CD4-positive, alpha-beta T cell treated with Interleukin-21 for 1 hour (primary cell): ENCODE measurements at places on chromosomes 12 and 14.

- no peak for DNase-seq
Observed at GRCh38 chr14:21911877-21912276, 238.3 kb upstream of the OR4E1 start.

DNA sequence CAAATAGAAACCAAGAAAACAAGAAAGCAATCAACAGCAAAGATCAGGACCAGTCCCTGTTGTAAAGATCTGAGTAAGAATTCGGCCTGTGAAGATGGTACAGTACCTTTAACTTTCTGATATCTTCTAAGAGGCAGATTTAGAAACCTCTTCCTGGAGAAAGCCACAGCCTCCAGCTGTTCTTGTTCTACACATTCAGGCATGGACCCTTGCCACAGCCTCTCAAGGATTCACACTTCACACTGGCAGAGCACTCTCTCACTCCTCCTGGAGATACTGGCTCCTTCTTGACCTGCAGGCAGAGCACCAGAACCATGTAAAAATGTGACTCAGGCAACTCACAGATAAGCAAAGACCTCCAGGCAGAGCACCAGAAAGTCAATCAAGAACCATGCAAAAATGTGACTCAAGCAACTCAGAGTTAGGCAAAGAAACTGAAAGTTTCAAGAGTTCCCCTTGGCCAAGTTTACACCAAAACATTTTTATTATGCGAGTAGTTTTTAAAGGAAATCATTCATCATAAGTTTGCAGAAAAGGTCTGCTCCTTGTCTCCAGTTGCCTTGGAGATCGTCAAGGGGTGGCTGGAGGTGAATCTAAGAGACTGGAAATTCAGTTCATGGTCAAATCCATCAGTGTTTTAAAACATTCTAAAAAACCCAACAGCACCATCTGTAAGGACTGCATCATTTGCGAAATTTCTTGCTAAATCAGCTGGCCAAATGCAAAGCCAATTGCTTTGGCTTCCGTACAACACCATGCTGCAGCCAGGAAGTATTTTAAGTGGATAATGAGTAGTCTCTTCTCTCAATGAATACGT, 119.3 kb upstream of the MDM1 start:
- DNase-seq, result peak; percentile 56

DNA sequence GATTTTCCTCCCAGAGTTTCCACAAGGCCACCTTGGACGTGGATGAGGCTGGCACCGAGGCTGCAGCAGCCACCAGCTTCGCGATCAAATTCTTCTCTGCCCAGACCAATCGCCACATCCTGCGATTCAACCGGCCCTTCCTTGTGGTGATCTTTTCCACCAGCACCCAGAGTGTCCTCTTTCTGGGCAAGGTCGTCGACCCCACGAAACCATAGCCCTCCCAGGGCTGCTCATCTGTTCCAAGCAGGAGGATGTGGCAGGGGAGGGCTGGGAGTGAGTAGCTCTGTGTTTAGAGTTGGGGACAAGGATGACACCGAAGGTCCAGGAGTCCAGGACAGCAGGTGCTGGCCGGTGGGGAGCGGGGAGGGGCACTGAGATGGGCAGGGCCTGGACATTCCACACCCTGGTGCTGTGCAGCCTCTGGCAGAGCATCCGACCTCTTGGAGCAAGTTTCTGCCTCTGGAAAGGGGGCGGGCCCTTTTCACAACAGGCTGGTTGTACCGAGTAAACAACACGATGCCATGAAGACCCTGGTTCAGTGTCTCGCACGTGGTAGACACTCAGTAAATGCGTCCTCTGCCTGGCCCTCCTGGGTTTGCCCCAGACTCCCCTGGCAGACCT, 8.2 kb downstream of the SERPINA4 start:
- no peak for DNase-seq

DNA sequence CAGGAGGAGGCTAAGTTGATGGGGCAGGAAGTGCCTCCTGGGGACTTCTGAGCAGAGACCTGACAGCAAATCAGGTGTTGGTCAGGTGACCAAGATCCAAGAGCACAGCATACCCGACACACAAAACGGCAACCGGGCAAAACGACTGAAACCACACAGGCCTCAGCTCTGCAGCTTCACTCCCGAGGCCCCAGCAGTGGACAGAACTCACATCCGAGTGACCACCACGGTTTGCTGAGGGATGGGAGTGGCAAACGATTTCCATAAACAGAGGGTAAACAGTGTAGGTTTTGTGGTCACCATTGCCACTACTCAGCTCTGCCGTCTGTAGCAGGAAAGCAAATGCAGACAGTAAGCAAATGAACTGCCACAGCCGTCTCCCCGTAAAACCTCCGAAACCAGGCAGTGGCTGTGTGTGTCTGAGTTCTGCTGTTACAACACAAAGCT, 14.4 kb downstream of the CHFR start:
- DNase-seq, result peak; percentile 24

GRCh38 chr12:115135800-115136211, 451.8 kb upstream of the TBX3 start:
- no peak for DNase-seq

DNA sequence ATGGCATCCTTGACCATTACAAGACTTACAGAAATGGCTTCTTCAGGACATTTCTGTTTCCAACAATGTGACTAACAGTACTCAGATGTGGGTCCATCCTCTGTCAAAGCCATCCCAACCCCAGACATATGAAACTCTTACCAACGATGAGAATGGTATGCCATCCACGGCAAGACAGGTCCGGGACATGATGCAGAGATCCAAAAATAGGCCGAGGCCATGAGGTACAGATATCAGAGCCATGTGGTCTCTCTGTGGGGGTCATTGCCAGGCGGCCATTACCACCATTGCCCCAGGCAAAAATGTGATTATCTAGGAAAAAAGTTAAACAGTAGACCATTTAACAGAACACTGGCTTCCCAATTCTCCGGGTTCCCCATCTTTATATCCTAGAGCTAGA, 27.5 kb downstream of the ZC2HC1C start:
- DNase-seq, result no peak

GRCh38 chr14:67357969-67358354, 1.6 kb downstream of the ATP6V1D start:
- DNase-seq, result no peak

- DNase-seq, result no peak
Observed at GRCh38 chr14:91424813-91425530, 7.4 kb upstream of the CCDC88C start.

- DNase-seq, result no peak
Observed at GRCh38 chr14:87102811-87103378, 890.1 kb downstream of the GALC start.

- DNase-seq, result no peak
Observed at GRCh38 chr12:131720921-131721320, 10.0 kb downstream of the SFSWAP start.

DNA sequence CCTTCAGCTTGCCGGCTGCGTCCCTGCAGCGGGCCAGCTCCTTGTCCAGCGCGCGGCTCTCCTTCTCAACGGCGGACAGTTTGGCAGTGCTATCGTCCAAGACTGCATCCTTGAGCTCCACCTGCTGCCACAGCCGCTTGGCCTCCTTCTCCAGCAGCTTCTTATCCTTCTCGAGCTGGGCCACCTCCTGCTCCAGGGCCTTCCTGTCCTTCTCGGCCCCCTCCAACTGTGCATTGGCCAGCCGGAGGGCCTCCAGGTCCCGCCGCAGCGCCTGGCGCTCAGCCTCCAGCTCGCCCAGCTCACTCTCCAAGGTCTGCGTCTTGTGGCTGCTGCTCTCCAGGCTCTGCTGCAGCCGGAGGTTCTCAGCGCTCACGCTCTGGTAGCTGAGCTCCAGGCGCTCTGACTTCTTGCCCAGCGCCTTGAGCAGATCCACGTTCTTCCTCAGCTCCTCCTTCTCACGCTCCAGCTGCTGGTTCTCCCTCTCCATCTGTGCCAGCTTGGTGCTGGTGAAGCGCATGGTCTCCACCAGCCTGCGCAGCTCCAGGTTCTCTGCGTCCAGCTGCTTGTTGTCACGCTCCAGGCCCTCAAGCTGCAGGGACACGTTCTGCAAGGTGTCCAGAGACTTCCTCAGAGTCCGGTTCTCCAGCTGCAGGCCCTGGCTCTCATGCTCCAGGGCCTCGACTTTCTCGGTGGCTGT, 68.8 kb upstream of the GPR68 start:
- DNase-seq, result no peak

DNA sequence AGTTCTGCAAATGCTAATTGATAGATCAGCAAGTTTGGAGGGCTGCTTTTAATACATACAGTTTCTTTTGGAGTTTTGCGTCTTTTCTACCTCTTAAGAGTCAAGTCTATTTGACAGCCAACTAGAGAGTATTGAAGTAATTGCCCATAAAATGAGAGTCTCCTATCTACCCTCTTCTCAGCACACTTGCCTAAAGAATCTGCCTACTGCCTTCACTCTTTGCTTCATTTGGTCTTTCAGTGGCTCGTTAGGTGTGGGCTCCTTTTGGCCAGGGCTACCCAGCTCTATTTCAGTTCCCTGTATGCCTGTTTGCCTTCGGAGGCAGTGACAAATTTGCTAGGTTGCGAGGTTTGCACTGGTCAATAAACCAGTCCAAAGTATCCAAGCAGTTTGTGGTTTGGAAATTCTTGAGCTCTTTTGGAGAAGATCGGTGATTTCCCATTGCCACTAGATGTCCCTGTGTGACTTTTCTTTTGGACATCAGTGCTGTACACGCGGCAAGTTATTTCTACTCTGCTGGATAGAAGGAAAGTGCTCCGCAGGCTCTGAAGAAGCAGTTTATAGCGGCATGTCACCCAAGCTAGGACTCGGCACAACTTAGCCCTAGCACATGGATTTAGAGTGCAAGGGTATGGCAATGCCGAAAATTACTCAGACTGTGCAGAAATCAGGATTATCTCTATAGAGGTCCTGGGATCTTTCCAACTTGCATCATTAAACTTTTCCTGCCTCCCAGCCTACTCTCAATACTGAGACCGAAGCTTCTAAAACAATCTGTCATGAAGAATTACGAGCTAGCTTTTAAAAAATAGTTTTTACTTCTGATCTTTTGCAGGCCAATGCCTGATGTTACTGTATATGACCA, 38.6 kb downstream of the MGST1 start:
- DNase-seq, result no peak

DNA sequence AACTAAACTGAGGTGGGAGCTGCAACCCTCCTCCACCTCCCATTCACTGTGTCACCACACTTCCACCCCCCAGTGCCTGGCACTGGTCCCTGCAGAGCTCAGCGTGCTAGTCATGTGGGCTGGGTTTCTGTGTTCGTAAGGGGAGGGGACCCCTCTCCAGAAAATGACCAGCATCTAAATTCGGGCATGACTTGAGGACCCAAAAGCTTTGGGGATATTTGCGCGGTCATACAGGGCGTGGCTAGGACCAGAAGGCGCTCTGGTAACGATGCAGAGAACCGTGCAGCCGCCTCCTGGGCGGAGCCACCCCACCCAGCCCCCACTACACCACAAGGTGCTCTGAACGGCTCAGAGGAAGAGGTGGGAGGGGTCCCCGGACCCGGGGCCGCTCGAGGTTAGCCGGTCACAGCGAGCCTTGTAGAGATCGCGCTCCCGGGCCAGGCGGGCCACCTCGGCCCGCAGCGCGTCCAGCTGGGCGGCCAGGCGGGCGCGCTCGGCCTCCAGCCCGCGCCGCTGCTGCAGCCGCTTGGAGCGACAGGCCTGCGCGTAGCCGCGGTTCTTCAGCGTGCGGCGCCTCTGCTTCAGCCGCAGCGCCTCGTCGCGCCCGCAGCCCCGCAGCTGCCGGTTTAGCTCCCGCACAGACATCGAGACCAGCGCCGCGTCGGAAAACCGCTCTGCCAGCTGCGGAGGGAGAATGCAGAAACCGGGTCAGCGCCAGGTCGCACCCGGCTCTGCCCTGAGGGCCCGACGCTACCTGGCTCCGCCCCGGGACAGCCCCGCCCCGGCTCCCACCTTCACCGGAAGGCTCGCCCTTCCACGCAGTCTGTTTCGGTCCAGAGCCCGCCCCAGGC, 9.8 kb downstream of the CPNE6 start:
- DNase-seq, result peak; percentile 72

DNA sequence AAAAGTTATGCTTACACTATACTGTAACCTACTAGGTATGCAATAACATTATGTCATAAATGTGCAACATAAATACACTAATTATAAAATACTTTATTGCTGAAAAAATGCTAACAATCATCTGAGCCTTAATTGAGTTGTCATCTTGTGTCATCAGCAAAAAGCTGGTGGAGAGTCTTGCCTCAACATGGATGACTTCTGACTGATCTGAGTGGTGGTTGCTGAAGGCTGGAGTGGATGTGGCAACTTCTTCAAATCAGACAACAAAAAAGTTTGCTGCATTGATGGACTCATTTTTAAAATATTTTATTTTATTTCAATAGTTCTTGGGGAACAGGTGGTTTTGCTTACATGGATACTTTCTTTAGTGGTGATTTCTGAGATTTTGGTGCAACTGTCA, 93.9 kb upstream of the AMN1 start:
- no peak for DNase-seq

- DNase-seq, result no peak
Observed at GRCh38 chr12:67523538-67523937, 125.0 kb upstream of the DYRK2 start.

DNA sequence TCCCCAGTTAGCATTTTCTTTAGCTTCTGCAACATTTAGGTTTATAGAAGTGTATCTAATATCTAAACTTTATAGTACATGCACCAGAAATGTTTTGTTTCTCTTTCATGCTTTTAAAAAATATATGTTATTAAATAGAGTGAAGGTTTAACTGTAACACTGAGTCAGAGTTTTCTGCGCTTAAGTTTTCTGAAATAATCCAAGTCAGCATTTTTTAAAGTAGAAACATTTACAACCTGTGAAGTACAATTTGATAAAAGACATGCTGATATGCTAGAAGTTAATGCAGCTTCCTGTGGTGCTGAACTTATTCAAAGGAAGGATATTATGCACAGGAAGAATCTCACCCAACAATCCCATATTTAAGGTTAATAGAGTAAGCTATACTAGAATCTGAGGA, 1096.8 kb downstream of the LRFN5 start:
- no peak for DNase-seq

DNA sequence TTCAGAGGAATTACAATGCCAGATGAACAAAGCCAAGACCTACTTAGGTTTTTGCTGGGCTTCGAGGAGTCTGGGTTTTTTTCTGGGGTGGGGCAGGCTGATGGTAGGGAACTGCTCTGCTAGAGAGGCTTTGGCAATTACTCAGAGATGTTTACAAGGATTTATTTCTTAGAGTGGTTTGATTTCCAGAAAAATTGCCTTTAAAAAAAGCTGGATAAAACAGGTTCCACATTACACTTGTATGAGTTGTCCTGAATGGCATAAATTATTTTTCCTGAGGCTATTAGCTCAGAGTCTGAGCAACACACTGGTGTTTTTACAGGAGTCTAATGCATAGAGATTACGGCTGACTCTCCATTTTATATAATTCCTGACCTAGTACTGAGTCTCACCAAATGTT, 118.5 kb upstream of the FRMD6 start:
- no peak for DNase-seq

DNA sequence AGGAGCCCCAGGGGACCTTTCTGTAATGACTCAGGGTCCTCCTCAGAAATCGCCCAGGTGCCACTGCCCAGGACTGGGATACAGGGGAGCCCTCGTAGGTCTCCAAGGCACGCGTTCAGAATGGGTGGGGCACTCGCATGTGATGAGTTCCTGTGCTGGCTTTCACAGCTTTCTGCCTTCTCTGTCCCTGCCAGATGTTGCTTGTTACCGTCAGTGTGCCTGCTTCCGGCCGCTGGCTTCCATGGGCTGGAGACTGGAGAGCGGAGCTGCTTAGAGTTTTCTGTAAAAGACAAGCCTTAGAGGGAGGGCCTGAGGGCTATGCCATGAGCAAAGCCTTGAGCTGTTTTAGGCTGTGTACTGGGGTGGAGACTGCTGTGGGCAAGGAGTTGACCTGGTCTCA, 75.0 kb upstream of the SLC24A4 start:
- DNase-seq, result no peak
